ENCODE measurements at places on chromosomes 2 and 18.

DNA sequence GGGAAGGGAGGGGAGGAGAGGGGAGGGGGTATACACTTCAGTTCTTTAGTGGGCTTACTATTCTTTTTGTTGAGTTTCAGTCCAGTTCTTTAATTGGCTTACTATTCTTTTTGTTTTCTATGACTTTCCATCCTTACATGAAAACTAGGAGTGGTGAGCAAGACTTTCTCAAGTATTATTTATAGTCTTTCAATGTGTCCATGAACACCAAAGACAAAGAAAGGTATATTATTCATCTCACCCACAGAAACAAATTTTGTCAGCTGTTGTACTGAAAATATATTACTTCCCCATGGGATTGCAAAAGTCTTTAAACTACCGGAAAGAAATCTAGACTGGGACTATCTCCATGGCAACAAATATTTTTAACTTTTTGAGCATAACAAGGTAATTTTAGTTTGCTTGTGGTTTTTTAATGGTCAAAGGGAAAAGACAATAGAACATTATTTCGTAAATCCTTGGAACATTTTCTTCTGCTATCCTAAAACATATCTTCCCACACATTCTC, 17.6 kb downstream of the ADAM17 start:
- no peak for DNase-seq

- no peak for DNase-seq
Measured at GRCh38 chr2:6475155-6475940, 390.4 kb downstream of the CMPK2 start.

DNA sequence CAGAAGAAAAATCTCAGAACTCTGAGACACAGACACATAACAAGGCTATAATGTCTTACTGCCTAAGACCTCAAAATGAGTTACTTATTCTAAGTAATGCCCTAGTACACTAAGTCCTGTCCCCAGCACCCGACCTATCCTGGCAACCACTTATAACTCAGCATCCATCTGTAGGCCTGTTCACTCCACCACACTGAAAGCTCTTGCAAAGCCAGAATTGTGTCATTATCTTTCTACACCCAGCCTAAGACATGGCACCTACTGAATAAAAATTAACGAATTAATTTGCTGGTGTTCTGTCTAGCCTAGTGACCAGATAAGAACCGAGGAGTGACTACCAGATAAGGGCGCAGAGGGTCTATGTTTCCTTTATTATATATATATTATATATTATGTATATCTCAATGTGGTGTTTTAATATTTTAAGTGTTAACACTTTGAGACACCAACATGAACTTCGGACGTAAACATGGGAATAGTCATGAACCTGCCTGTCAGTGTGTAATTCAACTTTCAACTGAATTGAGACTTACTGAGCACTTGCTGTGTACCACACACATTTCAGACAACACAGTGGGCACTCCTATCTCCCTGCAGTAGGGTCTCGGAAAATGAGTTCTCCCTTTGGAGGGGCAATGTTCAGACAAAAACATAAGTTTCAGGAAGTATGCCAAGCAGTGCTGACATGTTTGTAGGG, 27.7 kb downstream of the TMEM131 start:
- no peak for DNase-seq

GRCh38 chr2:58341047-58341446, 99.9 kb upstream of the FANCL start:
- DNase-seq, result no peak

DNA sequence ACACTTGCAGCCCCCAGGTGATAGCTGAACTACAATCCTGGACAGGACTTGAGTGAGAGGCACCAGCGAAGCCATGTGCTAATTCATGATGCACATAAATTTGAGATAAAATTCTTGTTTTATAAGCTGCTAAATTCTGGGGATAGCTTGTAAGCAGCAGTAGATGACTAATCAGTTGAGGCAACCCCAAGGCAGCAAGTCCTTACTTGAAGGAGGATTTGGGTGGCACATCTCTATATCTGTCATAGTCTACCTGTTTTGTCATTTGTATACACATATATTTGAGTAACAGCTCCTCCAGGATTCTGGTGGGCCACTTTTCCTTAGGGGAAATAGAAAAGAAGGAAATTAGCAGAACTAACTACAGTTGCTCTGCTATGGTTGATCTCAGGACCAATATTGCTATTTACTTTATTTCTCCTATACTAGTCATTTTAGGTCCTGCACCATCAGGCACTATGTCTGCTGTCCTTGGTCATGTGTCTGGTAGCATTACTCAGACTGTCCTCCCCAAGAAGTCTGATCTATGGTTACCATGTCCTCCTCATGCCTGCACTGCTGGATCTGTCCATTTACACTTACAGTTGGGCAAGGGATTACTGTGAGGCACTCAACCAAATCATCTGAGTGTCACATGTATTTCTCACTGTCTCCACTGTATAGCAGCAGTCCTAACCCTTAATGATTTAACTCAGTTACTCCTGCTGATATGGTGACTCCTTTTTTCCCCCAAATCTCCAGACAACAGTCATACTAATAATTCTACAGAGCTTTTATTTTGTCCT, 436.0 kb upstream of the CWC22 start:
- DNase-seq, result no peak

All from stimulated activated CD8-positive, alpha-beta memory T cell treated with anti-CD3 and anti-CD28 coated beads, Interleukin-15, amount 100 ng/mL, for 1 hour (primary cell).